LHCN-M2 (cell line): ENCODE measurements at places on chromosomes 4 and X.

- no peak for DNase-seq
Observed at GRCh38 chrX:153769865-153770600, 6.0 kb downstream of the PLXNB3 start.

GRCh38 chr4:181281451-181281850, 961.8 kb upstream of the TENM3 start:
- no peak for DNase-seq

GRCh38 chrX:7077241-7078230, 70.0 kb upstream of the STS start:
- no peak for DNase-seq

DNA sequence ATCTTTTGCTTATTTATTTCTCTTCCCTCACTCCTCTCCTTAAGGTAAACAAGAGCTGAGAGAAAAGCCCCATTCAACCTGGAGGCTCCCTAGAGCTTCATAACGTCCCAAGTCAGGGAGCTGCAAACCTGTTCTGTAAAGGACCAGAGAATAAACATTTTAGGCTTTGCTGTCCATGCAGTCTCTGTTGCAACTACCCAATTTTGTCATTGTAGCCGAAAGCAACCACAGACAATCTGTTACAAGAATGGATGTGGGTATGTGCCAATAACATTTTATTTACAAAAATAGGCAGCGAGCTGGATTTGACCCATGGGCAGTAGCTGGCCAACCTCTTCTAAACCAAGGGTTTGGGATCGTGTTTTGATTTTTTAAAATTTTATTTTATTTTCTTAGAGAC, 71.3 kb upstream of the TBL1X start:
- DNase-seq: no peak

DNA sequence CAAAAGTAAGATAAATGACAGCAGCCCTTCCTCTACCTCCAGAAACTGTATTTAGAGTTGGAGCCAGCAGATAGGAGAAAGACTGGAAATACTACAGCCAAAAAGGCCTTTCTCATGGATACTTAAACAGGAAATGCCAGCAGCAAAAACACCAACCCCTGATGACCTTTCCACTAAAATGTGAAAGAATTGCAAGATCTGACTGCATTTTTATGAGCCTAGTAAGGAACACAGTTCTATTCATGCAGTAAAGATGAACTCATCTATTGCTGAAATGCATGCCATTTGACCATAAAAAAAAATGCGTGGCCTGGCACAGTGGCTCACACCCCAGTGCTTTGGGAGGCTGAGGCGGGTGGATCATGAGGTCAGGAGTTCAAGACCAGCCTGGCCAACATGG, 19.9 kb downstream of the ABCG2 start:
- DNase-seq: peak; percentile 76

DNA sequence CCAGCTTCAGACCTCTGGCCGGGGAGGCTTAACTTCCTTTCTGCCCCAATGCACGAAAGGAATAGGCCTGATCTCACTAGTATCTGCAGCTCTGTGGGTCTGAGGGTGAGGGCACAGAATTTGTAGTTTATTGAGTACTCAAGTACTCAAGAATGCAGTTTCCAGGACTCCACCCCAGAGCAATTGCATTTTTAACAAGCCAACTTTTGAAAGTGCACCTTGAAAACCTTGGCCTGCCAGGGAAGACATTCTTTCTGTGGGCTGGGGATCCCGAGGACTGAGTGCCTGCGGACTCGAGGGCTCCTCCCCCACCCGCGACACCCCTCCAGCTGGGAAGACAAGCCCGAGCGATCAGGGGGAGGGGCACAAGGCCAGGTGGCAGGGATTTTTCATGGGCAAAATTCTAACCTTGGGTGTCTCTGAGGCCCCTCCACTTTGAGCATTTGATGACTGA, 22.4 kb downstream of the RS1 start:
- DNase-seq: no peak

DNA sequence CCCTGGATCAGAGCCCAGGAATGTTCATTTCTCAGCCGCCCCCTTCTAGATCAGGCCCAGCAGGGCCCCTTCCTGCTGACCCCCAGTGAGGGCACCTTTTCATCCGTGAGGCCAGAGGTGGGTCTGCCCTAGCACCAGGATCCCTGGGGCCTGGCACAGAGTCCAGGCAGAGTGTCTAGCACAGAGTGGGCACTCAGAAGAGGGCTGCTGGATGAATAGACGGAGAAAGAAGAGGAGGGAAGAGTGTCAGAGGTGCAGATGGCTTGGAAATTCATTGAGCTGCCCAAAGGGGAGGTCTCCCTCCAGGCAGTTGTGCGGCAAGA, 106.5 kb downstream of the CPZ start:
- DNase-seq: no peak

- DNase-seq: peak; percentile 95
Observed at GRCh38 chr4:185847352-185848097, 35.5 kb upstream of the SORBS2 start.

DNA sequence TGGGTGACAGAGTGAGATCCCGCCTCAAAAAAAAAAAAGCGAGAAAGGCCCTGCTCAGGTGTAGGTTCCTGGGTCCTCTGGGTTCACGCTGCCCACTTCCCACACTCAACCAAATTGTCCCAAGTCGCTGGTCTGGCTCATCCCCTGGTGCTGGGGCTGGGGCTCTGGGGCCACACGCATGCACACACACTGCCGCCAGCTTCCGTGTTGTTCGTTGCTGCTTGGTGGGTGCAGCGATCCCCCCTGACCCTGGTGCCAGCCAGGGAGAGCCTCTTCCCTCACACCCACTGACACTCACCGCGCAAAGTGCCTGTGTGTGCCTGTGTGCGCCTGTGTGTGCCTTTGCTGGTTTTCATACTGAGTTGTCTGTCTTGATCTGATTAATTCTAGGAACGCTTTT, 124.1 kb upstream of the NKX1-1 start:
- DNase-seq: no peak

DNA sequence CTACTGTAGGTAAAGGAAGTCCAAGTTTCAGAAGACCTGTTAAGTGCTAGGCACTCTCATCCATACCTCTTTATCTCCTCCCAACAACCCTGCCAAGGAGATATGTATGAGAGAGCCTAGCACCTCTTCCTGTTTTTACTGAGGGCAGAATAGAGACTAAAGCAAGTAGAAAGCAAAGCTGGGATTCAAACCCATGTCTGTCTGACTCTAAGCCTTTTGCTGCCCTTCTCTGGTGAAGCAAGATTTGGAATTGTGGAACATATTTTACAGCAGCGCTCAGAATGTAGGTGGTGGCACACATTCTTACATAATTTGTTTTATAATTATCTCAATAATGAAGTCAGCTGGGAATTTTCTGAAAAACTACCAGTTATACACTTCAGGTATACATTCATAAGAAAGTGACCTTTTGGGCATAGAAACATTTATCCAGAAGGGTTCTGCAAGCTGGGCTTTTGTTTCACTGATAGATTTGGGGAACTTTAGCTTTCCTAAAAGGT, 41.7 kb downstream of the SEPTIN11 start:
- DNase-seq: no peak

DNA sequence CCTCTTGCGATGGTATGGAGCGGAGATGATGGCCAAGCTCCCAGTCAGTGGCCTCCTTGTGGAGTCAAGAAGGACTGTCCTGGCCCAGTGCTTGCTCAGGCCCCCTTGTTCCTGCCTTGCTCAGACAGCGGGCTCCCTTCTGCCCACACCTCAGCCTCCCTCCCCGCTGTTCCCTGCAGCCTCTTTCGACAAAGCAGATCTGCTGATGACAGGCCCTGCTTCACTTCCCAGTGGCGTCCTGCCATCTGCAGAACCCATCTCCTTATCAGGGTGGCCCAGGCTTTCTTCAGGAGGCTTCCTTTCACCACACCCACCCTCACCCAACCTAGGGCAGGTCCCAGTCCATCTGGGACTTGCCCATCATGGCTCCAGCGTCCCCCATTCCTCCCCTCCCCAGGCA, 80.0 kb downstream of the CLDN34 start:
- no peak for DNase-seq

DNA sequence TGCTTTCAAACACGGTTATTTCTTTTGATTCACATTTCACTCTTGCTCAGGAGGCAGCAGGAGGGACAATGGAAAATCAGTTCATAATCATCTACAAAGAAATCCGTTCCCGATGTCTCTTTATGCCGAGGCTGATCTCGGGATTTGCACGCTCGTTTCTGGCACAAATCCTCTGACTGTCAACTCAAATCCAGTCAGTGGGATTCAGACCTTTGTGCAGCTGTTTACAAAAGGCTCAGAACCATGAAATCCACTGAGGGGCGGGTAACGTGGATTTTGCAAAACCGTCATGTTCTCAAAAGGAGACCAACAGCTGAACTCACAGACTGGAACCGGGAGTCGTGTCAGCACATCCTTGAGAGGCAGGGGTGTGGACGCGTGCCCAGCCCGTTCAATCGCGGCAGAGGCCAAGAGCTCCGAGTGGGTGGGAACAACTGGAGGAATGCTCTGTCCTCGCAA, 46.4 kb downstream of the ACOX3 start:
- DNase-seq: peak; percentile 99

DNA sequence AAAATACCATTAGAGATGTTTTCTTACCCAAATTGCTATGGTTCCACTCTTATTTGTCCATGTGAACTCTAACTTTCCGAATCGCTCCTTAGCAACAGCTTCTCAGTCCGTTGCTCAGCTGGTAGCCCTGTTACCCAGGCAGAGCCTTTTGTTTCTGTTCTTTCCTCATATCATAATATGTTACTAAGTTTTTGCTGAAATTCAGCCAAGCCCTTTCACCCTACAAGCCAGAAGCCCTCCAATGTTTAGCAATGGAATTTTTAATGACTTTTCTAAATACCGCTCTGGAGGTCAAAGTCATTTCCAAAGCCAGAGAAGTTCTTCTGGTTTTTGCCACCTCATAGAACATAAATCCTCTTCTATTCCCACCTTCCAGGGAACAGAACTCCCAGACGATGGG, 1029.5 kb downstream of the C4orf33 start:
- no peak for DNase-seq

DNA sequence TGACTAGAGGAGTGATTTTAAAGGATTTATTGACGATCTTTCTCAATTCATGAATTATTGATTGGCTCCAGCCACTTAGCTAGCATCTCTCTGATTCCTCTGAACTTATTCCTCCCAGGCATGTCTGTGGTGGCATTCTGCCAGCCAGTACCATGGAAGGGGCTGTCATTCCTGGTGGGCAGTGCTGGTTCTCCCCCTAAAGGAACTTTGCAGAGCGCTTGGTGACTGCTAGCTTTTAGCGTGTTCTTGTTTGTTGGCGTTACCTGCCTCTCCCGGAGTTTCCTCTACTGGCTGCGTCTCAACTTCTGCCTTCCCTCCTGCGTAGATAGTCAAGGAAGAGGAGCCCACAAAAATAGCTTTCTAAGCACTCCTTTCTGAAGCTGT, 19.3 kb downstream of the SRD5A3 start:
- no peak for DNase-seq

- DNase-seq: no peak
Observed at GRCh38 chr4:120796271-120796670, 126.3 kb downstream of the PRDM5 start.

DNA sequence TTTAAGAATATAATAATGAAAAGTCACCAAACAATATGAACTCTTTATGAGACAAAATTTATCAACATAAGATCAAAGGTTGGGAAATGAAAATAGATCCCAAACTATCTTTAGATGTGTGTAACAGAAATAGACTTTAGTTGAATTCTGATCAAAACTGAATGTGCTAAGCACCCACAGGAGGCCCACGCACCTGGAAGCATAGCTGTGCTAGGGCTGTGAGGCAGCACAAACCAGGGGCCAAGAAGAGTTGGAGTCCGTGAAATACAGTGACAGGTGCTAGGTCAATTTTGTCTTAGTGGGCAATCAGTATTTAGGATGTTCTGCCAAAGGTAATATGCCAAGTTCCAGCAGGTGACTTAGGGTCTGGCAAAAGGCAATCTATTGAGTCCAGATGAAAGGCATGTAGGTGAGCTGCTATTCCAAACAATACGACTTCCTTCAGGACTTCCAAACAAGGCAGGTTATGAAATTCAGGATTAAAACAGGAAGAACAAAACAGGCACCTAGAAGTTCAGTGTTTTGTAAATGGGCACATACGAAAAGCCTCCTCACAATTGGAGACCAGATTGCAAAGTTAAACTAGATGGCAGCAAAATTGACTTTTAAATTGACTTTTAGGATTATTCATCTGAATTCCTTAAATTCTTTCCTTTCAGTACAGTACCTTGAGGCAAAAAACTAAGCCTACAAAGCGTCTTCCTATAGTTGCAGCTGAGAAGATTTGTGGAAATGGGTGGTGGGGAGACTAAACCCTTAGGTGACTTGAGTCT, 4.7 kb upstream of the PCDH18 start:
- DNase-seq: no peak

DNA sequence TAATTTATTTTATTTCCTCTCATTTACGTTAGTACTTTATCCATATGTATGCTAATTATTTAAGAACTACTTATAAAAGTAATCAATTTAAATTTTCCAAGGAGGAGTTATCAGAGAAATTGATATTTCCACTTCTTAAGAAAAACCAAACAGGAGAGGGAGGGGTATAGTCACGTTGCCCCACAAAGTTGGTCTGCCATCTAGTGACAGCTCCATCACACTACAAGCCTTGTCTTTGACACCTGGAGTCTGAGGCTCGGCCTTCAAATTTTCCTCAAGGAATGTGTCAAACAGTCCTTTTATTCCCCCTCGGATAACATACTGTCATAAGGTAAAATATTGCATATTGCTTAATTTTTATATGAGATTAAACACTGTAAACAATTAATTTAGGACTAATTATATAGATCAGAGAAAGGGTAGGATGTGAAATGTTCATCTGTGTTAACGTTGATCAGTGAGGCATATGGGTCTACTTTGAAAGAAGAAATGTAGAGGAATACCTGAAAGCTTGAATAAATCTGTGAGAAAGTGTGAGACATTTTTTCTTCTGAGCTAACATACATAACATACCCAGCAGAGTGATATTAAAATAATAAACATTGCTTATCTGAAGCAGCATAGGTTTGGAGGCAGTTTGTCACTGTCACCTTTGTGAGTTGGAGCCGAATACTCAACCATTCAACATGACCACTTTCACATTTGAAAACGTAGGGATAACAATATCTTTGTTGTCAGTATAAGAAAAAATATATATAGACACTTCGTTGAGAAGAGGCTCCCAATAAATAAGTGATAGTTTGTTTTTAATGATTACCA, 114.4 kb downstream of the GLRA3 start:
- DNase-seq: peak; percentile 40

- peak; percentile 76 for DNase-seq
Observed at GRCh38 chrX:12412561-12412960, 274.3 kb downstream of the FRMPD4 start.

DNA sequence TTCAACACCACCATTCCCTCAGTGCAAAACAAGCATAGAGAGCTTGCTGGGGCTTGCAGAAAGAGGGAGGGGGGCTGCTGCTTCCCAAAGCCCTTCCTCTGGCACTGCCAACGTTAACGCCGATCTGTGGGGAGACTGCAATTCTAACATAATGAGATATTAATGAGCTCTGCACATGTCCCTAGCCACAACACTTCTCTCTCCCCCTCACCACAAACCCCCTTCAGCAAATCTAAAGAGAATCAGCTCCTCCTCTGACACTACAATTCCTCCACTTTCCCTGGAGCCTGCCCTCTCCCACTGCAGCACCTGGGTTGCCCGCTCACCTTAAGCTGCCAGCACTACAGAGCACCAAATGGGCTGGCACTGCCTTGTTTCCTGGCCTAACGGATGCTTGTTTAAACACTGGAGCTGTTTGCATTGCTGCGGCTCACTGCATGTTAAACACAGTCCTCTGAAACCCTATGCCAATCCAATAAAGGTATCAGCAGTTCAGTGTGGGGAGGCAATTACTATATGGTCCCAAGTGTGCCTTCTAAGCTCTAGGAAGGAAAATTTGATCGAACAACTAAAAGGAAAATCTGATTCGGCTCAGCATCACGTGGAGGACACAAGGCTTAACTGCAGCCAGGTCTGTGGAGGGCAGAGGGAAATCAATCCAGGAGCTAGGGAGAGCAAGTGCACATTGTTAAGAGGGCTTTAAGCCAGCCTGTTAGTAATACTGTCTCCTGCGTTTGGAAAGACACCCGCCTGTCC, 232.4 kb downstream of the MAML3 start:
- DNase-seq: no peak
